ENCODE measurements at places on chromosomes 11 and 22. TPM values are rescaled to one million over a fixed set of nuclear protein-coding genes. Genes with fewer than 3 reads are reported as not detected.

- DNase-seq, result no peak
These were observed 3.1 kb upstream of the SBF1 start for GRCh38 chr22:50477923-50478322.

DNA sequence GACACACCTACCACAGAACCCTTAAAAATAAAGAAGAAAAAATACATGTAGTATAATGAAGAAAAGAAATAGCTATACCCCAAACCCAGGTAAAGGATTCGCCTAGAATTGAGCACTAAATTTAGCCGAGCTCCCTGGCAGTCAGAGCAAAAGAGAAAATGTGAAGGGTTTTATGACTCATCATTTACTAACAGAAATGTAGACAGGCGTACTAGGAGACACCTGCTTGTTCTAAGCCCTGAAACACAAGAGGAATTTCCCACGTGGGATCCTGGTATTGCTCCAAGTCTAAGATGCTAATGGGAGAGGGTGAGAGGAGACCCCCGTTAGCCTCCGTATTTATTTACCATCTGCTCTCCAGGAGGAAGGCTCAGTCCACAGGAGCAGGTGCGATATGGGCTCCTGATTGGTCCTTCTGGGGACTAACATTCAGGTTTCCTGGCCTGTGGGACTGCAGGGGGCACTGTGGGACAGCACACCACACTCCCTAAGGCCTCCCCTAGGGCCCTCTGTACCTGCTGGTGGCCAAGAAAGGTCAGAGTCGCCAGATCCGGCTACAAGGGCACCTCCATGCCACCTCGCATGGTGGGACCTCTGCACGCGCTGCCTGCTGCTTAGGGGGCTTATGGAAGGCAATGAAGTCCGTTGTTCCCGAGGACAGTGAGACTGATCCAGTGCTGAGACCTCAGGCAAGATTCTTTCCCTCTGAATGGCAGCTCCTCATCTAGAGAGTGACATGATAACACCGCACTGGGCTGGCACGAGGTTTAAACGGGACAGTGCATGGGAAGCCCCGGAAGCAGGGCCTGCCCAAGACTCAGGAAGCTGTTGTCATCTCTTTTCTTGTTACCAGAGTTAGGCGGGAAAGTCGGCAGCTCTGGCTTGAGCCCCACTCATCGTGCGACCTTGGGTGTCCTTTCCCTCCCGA, 25.8 kb downstream of the KCNC1 start:
- DNase-seq, result peak; percentile 16

WBP2NL gene
- total RNA-seq, result 1.6 TPM

MMP27 gene
- total RNA-seq, result not detected

DNA sequence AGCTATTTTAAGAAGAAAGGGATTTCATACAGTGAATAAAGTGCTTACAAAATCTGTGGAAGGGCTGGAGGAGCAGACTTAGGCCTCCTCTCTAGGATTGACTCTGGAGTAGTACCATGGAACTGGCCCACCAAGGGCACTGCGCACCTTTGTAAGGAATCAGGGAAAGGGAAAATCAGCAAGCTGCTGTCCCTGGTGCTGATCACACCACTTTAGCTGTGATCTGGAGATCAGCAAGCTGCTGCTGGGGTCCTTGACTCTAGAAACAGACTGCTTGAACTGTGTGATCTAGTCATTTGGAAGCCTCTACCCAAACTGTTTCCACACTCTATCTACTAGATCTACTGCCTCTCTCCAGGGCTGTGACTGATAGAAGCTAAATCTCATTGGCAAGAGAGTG, 18.4 kb upstream of the TECTA start:
- DNase-seq, result no peak

DNA sequence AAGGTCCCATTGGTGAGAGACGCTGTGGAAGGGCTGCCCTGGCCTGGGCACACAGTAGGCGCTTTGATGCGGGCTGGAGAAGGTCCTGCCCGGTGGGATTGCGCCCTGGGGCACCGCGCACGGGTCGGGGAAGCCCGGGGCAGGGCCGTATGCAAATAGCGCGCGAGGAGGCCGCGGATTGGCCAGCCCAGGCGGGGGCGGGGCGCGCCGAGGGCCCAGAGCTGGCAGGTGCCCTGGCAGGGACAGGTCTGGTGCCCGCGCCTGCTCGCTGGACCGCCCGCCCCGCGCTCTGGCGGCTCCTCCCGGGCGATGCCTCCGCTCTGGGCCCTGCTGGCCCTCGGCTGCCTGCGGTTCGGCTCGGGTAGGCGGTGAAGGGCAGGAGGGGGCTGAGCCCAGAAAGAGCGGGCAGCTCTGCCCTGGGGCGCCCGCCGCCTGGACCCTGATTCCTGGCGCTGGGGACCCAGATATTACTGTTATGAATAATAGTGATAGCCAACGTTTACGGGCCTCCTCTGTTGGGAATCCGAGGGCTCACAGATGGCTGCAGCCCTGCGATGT, at the start of gene UPK3A:
Gene UPK3A, plus strand, starts transcription at position 245 of the 558 bp plus-strand sequence. Its CDS starts 65 bp downstream, at position 310.
- DNase-seq, result peak; percentile 76

DNA sequence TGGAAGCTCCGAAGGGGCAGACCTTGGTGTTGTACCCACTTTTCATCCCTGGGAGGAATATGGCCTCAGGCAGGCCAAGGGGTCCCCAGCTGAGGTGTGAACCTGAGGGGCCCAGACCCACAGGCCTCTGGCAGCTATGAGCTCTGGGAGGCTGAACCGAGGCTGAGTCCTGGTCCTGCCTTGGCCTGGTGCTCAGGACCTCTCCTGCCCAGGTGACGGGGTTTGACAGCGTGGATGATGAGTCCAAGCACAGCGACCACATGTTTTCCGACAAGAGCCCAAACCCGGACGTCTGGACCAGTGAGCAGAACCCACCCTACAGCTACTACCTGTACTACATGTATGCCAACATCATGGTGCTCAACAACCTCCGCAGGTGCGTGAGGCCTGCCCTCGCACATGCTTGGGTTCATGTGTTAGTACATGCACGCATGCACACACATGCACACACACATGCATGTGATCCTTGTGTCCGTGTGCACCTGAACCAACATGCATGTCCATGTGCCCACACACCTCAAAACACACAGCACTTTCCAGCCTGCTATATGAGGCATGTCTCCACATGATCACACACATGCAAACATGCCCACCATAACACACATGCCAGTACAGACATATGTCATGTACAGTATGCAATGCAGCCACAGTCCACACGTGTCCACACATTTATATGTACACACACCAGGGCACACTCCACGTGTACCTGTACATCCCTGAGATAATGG, 40.9 kb downstream of the RNF141 start:
- DNase-seq, result no peak

- peak; percentile 63 for DNase-seq
These were observed 115.0 kb downstream of the SLC1A2 start for GRCh38 chr11:35304386-35304775.

DNA sequence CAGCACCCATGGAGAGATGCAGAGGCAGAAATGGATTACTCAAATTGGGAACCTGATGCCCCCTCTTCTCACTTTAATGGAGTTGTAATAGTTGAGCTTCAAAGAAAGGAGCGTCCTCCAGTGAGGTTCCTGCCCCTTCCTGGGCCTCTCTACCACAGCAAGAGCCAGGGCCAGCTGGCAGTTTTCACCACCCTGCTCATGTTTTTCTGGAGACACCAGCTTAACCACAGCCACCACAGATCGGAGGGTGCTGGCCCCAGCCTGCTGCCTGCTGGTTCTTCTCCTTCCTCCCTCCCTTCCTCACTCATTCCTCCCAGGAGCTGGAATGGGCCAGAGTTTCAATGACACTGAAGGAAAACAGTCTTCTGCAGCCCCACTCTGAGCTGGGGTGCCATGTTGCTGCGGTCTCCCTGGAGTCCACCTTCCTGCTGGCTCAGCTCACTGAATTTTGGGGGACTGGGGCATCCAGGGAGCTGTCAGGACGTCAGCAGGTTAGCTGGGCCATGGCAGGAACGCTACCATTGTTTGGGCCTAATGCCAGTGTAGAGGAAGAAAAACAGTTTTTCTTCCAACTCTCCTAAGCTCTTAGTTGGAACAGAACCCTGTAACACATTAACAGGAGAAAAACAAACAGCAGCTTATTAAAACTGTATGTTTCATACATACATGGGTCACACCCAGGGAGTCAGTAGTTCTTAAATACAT, 57.7 kb downstream of the TRAF6 start:
- DNase-seq, result no peak

DNA sequence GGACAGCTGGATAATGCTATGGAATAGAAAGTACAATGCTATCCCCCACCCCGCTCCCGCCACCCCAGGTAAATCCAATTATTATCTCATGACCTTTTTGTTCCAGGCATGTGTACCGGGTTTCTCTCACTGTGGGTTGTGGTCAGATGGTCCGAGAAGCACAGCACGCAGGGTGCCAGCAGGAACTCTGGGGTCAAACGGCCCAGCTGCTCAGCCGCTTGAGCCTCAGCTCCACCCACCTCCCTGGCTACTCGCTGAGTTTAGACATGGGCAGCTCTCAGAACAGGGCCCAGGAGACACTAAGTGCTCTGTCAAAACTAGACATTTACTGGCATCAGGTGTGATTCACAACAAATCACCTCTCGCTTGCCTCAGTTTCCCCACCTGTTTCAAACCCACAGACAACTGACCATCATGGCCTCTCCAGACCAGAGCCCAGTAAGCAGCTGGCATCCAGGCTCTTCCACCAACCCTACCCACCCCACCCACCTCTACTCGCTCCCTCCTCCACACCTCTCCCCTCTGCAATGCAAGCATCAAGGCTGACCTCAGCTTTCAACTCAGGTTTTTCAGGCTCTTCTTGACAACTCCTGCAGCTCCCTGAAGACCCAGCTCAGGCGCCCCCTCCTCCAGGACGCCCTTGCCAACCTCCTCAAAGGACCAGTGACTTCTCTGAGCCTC, 13.0 kb upstream of the MFNG start:
- no peak for DNase-seq

DNA sequence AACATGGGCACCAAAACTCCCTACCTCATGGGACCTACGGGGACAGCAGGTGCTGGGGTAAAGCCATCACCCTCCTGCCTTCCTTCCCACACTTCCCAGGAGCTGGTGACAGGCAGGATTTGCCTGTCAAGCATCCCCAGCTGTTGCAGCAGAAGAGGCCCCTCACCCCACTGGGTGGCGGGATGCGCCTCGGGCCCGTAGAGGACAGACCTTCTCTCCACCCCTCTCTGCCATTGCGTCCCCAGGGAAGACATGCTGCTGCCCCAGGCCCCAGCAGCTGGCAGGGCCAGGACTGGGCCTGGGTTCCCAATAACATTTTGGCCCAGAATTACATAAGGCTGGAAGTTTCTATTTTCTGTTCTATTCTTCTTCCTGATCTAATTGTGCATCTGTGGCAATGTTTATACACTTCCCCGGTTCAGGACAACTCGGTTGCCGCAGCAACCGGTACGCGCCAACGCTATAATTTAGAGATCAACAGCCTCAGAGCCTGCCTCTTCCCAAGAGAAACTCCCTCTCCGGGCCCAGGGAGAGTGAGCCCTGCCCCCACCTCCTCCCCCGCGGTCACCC, 25.4 kb downstream of the KCNJ4 start:
- no peak for DNase-seq

GRCh38 chr22:47221840-47222615, 459.6 kb downstream of the TBC1D22A start:
- DNase-seq, result no peak

DNA sequence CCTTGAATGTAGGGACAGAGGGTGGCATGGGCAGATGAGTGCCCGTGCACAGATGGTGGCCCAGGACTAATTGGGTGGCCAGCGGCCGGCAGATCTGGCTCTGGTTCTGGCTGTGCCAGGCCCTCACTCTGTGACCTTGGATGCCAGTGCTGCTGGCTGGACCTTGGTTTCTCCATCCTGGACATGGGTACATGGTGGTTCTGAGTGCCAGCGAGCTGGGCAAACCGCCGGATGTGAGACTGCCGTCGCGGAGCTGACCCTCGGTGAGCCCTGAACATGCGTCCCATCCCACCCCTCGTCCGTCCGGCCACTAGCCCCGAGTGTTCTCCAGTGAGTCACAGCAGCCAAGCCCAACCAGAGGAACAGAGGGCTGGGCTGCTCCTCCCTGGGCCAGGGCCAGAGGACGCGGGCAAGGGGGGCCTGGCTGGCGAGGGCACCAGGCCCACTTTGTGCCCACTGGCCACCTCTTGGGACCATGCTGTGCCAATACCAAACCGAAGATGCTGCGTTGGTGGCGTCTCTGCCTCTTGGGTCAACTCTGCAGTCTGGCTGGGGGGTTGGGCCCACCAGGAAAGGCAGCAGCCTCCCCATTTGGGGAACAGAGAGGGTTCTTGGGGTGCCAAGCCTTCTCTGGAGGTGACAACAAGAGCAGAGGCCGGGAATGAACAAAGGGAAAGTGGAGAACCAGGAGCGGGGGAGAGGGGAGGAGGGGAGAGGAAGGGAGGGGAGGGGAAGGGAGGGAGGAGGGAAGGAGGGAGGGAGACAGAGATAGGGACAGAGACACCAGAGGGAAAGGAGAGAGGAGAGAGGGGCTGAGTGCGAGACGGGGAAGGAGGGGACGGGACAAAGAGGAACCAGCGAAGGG, 10.7 kb downstream of the LSP1 start:
- peak; percentile 79 for DNase-seq

Measured in mucosa of gallbladder (tissue), 1 donor.